Thoracic aorta (tissue), 2 donors: ENCODE measurements at places on chromosomes 11 and 22.
A peak's percentile ranks its signal among the peaks of the same experiment; 100 is the strongest.

- H3K4me3 ChIP-seq, result no peak overlapping the region
- H3K27me3 ChIP-seq, result no peaks in the 10 kb centered on the region
- no peak for DNase-seq
- H3K4me1 ChIP-seq, result no peaks in the 10 kb centered on the region
- H3K36me3 ChIP-seq, result peaks cover 23% of the 10 kb centered on the region
- H3K27ac ChIP-seq, result no peak overlapping the region
These were observed 22.2 kb downstream of the AQP11 start for GRCh38 chr11:77611921-77612320.

DNA sequence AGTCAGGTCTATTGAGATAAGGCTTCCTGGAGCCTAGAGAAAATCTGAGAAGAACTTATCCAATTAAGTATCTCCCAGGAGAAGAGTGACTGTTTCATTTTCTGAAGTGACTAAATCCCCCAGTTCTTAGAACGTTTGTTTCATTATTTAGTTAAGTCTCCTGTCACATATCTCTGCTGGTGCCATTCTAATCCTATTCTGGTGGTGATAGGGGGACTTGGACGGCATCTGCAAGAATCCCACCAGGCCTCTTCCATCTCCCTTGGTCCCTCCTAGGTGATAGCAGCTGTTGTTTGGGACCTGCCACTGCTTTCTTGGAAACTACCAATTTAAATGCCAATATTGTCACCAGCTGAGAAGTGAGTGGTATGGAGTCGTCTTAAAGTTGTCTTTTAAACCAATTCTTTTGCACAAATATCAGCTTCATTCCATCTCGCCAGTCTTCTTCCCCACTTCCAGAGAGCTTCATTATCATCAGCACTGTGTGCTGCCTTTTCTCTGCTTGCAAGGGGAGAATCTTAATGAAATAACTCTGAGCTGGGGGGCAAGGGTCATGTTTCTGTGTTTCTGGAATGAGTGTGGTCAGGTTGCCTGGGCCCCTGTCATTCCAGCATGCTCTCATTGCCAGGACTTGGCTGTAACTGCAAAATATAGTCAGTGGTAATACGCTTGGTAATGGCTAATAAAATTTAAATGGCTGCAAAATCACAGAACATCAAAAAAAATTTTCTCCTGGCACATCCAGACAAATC, 104.8 kb downstream of the LDLRAD3 start:
- no peaks in the 10 kb centered on the region for H3K27me3 ChIP-seq
- H3K36me3 ChIP-seq, result no peaks in the 10 kb centered on the region

- no peaks in the 10 kb centered on the region for H3K36me3 ChIP-seq
- H3K27me3 ChIP-seq, result no peaks in the 10 kb centered on the region
- H3K4me1 ChIP-seq, result no peaks in the 10 kb centered on the region
- H3K27ac ChIP-seq, result no peak overlapping the region
- no peak overlapping the region for H3K4me3 ChIP-seq
These were observed 24.1 kb upstream of the NXPE4 start for GRCh38 chr11:114619659-114620173.

DNA sequence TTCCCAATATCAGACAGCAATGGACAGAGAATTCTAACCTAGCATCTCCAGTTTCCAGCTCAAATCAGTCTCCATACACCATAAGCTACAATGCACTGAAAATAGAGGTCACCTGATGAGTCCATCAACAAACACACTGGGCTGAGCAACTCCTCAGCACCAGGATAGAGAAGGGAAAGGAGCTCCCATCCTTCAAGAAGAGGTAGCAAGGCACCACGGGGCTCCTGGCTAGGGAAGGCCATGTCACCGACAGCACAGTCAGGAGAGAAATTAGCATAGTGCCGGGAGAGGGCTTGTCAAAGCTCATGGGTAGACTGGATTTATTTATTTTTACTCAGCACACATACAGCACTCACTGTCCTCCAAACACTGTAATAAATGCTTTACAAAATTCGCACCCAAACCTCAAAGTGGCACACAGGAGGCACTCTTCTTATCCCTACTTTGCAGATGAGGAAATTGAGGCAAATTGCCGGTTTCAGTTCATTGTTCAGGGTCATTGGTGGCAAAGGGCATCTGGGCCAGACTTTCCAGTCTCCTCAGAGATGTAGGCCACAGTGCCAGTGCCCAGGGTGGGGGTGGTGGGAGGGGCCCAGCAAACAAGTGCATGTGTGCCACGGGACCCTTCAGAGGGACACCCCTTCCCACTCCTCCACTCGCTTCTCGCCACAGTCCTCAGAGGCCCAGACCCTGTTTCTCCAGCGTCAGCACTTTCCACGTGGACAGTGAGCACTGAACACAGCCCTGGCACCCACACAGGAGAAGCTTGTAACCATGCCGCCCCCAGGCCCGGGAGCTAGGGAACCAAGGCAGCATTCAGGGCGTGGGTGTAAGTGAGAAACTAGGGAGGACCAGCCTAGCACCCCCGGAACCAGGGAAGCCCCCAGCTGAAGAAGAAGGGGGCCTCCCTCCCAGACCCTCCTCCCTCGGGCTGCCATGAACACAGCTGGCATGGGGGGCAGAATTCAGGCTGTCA, 1417.4 kb downstream of the TBC1D22A start:
- H3K27ac ChIP-seq, result no peak overlapping the region
- no peak for DNase-seq
- no peaks in the 10 kb centered on the region for H3K27me3 ChIP-seq
- H3K4me1 ChIP-seq, result no peaks in the 10 kb centered on the region
- no peaks in the 10 kb centered on the region for H3K36me3 ChIP-seq
- no peak overlapping the region for H3K4me3 ChIP-seq

DNA sequence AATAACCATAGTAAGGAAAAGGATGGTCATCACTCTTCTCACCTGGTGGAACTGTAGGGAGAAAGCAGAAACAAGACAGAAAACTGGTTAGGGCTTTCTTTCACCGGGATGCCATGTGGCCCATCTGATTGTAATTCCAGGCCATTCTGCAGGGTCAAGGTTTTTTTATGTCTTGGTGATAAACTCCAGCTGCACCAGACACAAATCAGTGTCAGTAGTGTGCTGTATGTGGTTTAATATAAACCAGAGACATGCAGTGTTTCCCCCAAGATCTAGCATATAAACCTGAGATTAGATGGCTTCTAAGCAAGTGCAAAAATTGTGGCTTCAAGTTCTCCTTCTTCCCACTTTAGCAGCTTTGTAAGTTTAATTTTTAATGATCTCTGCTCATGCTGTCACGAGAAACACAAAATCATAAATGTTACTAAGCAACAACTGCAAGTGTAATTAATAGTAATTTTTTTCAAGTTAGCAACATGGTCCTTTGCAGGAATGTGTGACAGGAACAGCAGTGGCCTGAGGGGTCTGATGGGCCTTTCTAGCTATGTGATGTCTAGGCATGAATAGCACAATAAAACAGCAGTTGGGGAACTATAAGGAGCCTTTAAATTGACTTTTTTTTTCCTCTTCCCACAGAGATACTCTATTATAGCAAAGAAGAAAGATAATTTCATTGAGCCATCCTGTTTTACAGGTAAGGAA, 41.6 kb downstream of the BDNF start:
- no peak for DNase-seq
- H3K27ac ChIP-seq, result no peak overlapping the region
- H3K4me1 ChIP-seq, result no peaks in the 10 kb centered on the region
- no peak overlapping the region for H3K4me3 ChIP-seq
- H3K36me3 ChIP-seq, result no peaks in the 10 kb centered on the region

DNA sequence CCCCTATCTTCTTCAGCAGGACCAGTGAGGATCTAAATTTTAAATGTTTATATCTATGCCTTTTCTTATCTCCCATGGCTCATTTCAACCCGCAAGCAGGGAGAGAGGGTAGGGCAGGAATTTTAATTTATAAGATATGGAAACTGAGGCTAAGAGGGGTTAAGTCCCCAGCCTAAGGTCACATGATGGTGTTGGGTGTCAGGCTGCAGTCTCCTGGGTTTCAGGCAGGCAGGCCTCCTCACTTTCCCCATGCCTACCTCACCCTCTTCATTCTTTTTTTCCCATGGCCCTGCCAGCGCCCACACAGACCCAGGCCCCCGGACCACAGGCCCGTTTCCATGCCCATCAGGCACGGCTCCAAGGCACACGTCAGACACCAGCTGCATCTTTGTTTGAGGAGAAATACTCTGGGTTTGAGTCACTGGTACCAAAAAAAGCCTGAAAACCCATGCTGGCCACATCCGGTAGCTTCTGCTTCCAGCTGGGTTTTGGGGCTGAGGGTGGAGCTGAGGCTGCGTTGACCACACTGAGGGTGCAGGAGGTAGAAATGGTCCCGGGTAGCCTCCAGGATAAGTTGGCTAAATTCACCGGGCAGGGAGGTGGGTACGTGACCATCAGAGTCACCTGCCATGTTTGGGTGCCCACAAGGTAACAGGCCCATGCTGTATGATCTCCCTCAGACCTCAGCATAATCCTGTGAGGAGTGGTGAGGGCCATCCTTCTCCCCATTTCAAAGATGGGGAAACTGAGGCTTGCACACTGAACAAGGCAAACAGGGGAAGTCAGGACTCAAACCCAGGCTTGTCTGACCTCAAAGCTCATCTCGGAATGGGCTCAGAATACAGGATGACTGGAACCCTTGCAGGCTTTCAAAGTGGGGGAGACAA, 7.5 kb downstream of the CRYBB1 start:
- H3K36me3 ChIP-seq, result no peaks in the 10 kb centered on the region
- H3K4me1 ChIP-seq, result no peaks in the 10 kb centered on the region
- no peak overlapping the region for H3K4me3 ChIP-seq
- no peaks in the 10 kb centered on the region for H3K27me3 ChIP-seq
- no peak overlapping the region for H3K27ac ChIP-seq

DNA sequence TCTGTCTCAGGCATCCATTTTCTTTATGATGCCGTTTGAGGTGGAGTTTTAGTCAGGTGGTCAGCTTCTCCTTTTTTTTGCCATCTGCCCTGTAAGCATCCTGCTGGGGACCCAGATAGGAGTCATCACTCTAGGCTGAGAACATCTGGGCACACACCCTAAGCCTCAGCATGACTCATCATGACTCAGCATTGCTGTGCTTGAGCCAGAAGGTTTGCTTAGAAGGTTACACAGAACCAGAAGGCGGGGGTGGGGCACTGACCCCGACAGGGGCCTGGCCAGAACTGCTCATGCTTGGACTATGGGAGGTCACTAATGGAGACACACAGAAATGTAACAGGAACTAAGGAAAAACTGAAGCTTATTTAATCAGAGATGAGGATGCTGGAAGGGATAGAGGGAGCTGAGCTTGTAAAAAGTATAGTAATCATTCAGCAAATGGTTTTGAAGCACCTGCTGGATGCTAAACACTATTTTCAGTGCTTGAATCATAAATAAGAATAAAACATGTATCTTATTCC, 10.9 kb upstream of the HBE1 start:
- no peaks in the 10 kb centered on the region for H3K36me3 ChIP-seq
- DNase-seq, result peak; percentile 38
- no peak overlapping the region for H3K4me3 ChIP-seq
- no peaks in the 10 kb centered on the region for H3K27me3 ChIP-seq
- H3K4me1 ChIP-seq, result no peaks in the 10 kb centered on the region
- no peak overlapping the region for H3K27ac ChIP-seq

DNA sequence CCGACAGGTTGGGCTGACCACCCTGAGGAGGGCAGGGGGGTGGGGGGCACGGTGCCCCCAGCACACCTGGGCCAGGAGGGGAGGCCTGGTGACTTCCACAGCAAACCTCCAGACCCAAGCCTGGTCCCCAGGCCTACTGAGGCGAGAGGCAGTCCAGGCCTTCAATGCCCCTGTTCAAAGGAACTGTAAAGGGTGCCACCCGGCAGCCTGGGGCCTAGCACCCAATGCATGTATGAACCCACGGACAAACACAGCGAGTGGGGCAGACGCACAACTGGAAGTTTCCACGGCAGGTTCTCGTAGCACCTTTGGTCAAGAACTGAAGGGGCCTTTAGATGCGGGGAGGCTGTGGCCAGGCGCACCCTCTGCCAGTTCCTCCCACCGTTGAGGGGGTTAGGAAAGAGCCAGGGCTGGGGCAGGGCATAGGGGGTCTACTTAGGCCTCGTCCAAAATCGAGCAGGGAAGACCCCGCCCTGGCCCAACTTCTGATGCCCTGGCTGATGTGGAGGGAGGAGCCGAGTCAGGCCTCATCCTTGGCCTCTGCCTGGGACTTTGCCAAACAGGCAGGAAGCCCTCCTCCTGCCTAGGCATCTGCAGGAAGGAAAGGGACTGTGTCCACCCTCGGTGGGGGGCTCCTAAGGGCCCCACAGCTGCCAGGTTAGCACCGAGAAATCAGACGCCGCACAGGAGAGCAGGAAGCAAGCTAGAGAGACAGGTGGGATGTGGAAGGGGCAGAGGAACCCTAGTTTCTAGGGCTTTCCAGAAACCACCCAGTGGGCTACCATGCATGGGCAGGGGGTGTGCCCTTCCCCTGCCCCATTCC, 6.6 kb downstream of the CBX6 start:
- peaks cover 39% of the 10 kb centered on the region for H3K4me1 ChIP-seq
- no peak overlapping the region for H3K27ac ChIP-seq
- no peak overlapping the region for H3K4me3 ChIP-seq
- no peaks in the 10 kb centered on the region for H3K27me3 ChIP-seq

GRCh38 chr22:24500277-24500820, 5.2 kb downstream of the UPB1 start:
- H3K27ac ChIP-seq, result no peak overlapping the region
- DNase-seq, result no peak
- no peaks in the 10 kb centered on the region for H3K36me3 ChIP-seq
- no peaks in the 10 kb centered on the region for H3K27me3 ChIP-seq
- no peak overlapping the region for H3K4me3 ChIP-seq
- no peaks in the 10 kb centered on the region for H3K4me1 ChIP-seq

GRCh38 chr11:41115066-41115465, 344.4 kb downstream of the LRRC4C start:
- H3K4me1 ChIP-seq, result no peaks in the 10 kb centered on the region
- no peak overlapping the region for H3K27ac ChIP-seq
- DNase-seq, result no peak
- H3K4me3 ChIP-seq, result no peak overlapping the region
- H3K27me3 ChIP-seq, result no peaks in the 10 kb centered on the region
- no peaks in the 10 kb centered on the region for H3K36me3 ChIP-seq

GRCh38 chr11:14094481-14095037, 132.0 kb downstream of the SPON1 start:
- DNase-seq, result no peak
- H3K27me3 ChIP-seq, result no peaks in the 10 kb centered on the region
- no peak overlapping the region for H3K27ac ChIP-seq
- peaks cover 4% of the 10 kb centered on the region for H3K4me1 ChIP-seq
